Frontal cortex (tissue), 4 donors: ENCODE measurements at places on chromosomes 7 and 10. TPM values are rescaled to one million over a fixed set of nuclear protein-coding genes. Genes with fewer than 3 reads are reported as not detected.

The SLC16A9 gene
- total RNA-seq = 8.2 TPM

The PAPSS2 gene
- 2.0 TPM for total RNA-seq

DNA sequence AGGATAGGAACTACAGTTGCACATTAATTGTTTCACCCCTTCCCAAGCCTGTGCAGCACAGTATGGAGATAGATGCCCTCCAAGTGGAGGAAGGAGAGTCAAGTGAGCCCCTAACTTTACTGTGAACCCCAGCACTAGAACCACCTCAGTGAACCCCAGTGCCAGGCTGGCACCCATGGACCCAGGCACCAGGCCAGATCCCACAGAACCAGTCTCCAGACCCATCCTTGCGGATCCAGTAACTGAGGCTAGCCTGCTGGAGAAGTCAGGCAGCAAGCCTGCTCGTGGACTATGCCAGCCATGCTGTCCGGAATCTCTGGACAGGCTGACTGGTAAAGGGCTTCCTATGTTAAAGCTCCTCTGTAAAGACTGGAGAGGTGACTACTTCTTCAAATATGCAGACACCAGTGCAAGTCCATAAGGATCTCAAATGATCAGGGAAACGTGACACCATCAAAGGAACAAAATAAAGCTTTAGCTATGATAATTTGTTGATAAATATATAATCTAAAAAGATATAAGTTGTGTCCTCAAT lies 27.7 kb downstream of the SHOC2 start:
- DNase-seq = no peak

GRCh38 chr10:88553116-88553752 lies 29.9 kb downstream of the RNLS start:
- peak; percentile 1 for DNase-seq

GRCh38 chr7:98630770-98631169 lies 13.7 kb downstream of the NPTX2 start:
- DNase-seq = no peak

GRCh38 chr10:84185526-84186175 lies 8.7 kb upstream of the CDHR1 start:
- no peak for DNase-seq
